ENCODE measurements at places on chromosomes 4 and X.

- no peak for DNase-seq
Observed at GRCh38 chr4:172207886-172208285, 394.7 kb downstream of the GALNTL6 start.

- peak; percentile 6 for DNase-seq
Observed at GRCh38 chr4:110475881-110476818, at the start of gene ENPEP. Gene ENPEP (plus strand): TSS chr4:110476155. CDS start chr4:110476415, 260 bp downstream.

- DNase-seq, result no peak
Observed at GRCh38 chr4:79993476-79993875, 79.6 kb downstream of the ANTXR2 start.

GRCh38 chr4:98673978-98674377 is 15.6 kb upstream of the TSPAN5 start:
- no peak for DNase-seq

GRCh38 chr4:158586881-158587280 is 65.2 kb downstream of the RXFP1 start:
- no peak for DNase-seq

GRCh38 chrX:53320543-53321229 is 39.3 kb upstream of the IQSEC2 start:
- DNase-seq, result no peak

- DNase-seq, result no peak
Observed at GRCh38 chrX:86829786-86830185, 681.5 kb downstream of the DACH2 start.

- DNase-seq, result no peak
Observed at GRCh38 chr4:92021788-92022187, 282.0 kb upstream of the GRID2 start.

DNA sequence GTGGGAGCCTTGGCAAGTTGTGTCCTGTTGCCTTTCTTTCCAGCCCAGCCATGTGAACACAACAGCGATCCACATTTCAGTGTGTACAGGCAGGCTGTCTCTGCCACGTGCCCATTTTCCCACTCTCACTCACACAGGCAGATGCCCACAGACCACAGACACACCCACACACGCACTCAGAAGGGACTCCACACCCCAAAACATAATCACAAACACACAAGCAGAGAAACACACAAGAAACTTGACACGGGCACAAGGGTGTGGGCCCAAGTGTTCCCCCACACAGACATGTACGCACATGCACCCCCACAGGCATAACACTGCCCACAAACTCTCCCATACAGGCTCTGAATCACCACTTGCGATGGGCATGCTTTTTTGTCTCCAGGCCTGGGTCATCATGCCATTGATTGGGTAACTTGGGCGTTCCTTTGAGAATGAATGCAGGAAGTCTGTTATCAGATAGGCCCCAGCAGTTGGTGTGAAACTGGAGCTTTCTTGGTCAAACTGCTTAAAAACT is 84.3 kb downstream of the NBDY start:
- DNase-seq, result no peak

- no peak for DNase-seq
Observed at GRCh38 chr4:150056569-150056968, 21.7 kb upstream of the DCLK2 start.

DNA sequence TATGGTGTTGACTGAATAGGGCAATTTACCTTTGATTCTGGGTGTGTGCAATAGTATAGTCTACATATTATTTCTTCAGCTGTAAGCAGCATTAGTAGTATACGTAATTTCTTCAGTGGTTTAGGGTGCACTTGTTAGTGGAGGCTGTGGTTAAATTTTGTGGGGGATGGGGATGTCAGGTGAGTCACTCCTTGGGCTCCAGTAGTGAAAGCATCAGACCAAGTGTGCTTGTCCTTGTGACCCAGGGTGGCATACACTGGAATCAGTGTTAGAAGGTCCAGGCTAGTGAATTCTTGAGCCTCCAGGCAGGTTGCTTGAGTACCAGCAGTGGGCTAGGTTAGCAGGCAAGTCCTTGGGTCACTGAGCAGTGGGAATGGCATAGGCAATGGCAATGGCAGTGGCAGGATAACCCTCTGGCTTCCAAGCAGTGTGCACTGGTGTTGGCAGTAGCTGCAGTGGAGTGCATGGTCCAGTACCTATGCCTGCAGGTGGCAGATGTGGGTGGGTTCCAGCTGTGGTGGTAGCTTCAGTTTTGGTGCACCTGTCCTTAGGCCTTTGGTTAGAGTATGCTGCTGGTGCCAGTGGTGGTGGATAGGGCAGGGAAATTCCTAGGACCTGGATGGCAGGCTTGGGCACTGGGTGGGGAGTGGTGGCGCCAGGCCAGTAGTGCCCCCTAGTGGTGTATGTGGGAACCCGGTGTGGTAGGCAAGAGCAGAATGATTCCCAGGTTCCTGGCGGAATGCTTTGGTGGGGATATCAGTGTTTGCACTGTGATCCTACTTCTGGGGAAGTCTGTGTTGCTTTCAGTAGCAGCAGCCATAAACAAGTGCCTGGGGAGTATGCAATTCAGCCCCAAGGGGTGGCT is 531.0 kb downstream of the SMARCA1 start:
- DNase-seq, result no peak

DNA sequence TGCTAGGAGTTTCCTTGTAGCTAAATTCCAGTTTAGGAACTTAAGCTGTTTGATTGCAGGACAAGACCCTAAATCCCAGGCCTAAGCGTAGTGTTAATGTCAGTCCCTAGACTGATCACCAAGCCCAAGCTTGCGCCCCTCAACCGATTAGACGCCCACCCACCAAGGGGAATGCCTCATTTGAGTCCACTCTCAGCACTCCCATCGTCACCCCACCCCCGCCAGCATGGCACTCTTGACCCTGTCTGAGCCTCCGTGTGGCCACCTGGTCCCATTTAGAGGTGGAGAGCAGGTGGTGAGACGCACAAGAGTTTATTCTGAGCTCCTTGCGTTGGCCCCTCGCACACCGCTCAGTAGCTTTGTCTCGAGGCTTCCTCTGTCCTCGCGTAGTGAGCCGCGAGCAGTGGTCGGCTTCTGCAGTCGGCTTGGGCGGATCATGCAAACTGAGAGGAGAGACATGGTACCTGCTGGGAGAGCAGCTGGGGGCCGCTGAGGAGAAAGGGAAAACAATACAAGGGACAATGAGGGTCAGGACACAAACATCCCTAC is 48.5 kb upstream of the ZNF157 start:
- no peak for DNase-seq

- no peak for DNase-seq
Observed at GRCh38 chrX:14029039-14029424, 660 bp downstream of the GEMIN8 start.

DNA sequence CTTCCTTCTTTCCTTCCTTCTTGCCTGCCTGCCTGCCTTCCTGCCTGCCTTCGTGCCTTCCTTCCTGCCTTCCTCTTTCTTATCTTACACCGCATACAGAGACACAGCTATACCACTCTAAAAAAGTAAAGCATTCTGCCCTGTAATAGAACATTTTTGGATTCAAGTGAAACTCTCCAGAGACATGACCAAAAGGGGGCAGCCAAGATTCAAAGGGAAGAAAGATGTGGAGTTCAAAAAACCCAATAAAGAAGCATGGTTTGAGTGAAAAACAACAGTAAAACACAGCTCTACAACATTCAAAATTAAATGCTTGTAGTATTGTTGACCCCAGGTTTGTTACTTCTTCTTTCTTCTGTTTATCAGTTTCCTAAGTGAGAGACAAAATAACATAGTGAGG is 914.9 kb upstream of the PCDH7 start:
- DNase-seq, result no peak

- no peak for DNase-seq
Observed at GRCh38 chr4:123497340-123497739, 100.7 kb downstream of the SPRY1 start.

DNA sequence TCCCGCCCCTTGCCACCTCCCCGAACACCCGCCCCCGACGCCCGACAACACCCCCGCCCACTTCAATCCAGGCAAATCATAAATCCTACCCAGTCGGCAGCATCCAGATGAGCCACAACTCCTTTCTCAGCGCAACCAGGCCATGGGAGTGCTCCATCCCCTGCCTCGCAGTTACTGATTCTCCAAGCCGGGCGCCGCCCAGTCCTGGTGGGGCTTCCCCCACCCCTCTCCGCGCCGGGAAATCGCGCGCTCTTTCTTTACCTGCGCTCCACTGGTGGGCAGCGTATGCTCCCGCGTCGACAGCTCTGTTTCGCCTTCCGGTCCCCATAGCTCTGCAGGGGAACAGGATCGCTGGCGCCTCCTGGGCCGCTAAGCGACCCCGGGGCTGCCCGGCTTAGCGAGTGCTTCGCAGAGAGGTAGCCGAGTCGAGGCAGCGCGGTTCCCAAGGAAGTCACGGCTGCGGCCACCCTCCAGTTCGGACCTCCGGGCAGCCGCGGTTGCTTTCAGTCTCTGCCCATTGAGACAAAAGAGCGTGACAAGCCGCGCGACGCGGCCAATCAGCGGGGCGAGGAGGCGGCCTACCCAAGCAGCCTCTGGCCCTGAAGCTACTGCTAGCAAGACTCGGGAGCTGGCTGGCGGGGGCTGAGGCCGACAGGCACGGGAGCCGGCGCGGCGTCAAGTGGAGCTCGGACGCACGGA is 43.7 kb upstream of the TMSB15B start:
- no peak for DNase-seq

- no peak for DNase-seq
Observed at GRCh38 chrX:122565952-122566351, 618.1 kb upstream of the GRIA3 start.

- DNase-seq, result no peak
Observed at GRCh38 chr4:55440786-55441185, 45.0 kb downstream of the TMEM165 start.

DNA sequence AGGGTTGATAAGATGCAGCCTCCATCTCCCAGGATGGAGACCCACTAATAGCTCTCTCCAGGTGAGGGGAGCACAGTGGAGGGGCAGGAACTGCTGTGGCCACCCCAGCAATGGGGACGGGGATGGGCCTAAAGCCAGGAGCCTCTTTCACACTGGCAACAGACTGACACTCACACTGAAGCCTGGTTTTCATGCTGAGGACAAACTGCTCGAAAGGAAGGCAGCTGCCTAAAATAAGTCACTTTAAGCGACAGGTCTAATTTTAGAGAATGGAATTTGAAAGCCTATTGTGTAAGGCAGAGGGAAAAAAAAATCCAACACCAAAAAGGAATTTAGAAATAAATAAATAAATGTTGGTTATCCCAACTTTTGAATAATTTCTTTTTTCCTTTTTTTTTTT is 104.4 kb downstream of the SLC2A9 start:
- no peak for DNase-seq

GRCh38 chrX:108270739-108271396 is 167.4 kb downstream of the COL4A6 start:
- DNase-seq, result no peak

DNA sequence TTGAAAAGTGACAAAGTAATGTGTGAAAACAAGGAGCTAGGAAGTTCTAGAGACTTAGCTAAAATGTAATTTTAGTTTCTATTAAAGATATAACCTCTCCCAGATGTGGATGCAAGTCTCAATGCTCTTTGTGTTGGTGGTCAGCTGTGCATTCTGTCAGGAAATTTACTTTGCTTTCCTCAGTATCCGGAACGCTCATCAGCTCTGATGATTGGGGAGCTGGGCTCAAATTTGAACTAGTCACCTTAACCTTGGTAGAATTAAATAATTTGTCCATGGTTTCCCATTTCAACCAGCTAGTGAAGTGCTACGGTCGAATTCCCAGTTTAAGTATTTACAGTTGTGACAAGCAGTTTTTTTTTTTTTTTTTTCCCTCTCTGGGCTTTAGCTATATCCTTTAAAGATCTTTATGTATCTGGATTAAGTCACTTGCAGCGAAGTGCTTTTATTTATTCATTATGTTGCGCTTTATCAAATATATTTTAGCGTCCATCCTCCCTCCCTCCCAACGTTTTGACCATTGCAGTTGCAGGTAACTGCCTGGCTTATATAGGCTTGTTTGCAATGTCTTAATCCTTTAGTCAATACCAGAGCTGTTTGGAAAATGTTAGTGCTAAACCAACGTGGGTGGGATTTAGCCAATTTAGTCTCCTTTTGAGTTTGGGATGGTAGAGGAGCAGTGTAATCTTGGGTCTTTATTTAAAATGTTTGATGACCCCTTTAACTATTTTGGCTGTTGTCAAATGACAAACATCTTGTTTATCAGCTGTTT is 2.1 kb downstream of the OGT start:
- no peak for DNase-seq

DNA sequence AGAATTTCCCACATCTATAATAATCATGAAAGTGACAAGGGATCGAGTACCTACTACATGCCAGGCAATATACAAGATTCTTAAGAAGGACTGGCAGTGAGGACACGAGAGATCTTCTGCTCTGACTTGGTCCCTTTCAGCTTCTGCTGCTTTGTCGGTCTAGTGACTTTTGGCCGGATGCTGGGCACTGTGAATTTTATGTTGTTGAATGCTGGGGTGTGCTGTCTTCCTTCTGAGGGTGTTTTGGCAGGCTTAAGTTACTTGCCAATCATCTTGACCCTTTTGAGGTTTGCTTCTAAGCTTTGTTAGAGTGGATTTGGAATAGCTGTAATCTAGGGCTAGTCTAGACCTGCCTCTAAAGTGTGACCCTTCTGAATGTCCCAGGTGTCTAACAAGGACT is 23.5 kb downstream of the NAT8L start:
- DNase-seq, result no peak

- DNase-seq, result no peak
Observed at GRCh38 chr4:41640906-41641305, 102.9 kb downstream of the LIMCH1 start.

DNA sequence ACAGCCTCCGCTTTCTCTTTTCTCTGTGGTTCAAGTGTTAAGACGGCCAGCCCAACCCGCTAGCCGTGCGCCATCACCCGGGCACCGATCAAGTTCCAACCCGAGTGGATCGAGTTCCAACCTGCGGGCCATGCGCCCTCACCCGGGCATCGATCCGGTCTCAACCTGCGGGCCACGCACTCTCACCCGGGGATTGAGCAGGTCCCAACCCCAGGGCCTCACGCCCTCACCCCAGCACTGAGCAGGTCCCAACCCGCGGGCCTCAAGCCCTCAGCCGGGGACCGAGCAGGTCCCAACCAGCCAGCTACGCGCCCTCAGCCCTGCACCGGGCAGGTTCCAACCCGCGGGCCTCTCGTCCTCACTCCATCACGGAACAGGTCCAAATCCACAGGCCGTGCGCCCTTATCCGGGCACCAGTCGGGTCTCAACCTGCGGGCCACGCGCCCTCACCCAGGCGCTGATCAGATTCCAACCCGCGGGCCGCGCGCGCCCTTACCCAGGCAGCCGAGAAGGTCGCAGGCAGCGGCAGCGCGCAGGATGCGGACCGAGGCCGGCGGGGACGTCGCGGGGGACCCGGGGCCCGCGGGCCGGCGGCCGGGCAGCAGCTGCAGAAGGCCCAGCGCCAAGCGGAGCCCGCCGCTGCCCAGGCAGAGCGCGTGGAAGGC is 443 bp downstream of the GPR143 start:
- DNase-seq, result no peak

- no peak for DNase-seq
Observed at GRCh38 chr4:52574036-52574435, 85.1 kb downstream of the USP46 start.

DNA sequence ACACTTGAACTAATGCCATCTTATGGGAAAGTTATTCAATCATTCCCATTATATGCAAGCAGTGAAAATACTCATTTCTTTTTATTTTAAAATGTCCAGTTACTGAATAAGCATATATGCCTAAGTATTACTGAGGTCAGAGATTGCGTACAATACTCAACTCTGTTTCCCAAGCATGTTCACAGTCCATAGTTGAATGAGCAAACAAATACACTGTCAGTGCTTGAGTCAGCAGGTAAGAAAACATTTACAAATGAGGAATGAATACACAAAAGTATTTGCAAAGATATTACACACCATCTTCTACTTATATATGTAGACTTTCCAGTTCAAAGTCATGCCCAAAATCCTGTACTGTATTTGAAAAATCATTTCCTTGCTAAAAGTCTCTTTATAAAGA is 74.1 kb downstream of the TSPAN5 start:
- DNase-seq, result no peak
